ENCODE measurements at places on chromosomes 3 and 15.

DNA sequence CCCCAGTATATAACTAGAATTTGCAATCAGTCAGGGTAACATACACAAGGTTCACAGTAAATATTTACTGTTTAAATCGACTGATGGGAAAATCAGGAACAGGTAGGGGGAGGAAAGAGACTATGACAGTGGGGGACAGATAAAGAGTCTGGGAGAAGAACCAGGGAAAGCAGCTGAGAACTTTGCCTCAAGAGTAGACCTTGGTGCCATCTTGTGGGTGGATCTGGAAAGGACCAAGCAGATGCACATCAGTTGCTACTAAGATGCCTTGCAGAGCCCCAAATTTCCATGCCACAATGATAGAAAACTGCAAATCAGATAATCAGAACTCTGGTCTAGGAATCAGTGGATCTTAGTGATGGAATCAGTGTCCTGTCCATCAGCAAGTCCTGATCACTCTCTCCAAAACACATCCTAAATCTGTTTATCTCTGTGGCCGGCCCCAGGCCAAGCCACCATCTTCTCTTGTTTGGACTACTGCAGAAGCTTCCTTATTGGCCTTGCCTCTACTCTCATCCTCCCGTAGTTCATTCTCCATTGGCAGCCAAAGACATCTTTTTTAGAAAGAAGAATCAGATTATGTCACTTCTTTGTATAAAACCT lies 62.7 kb downstream of the PDE8A start:
- DNase-seq: peak; percentile 33

GRCh38 chr3:29382845-29383244 lies 102.0 kb downstream of the RBMS3 start:
- no peak for DNase-seq

DNA sequence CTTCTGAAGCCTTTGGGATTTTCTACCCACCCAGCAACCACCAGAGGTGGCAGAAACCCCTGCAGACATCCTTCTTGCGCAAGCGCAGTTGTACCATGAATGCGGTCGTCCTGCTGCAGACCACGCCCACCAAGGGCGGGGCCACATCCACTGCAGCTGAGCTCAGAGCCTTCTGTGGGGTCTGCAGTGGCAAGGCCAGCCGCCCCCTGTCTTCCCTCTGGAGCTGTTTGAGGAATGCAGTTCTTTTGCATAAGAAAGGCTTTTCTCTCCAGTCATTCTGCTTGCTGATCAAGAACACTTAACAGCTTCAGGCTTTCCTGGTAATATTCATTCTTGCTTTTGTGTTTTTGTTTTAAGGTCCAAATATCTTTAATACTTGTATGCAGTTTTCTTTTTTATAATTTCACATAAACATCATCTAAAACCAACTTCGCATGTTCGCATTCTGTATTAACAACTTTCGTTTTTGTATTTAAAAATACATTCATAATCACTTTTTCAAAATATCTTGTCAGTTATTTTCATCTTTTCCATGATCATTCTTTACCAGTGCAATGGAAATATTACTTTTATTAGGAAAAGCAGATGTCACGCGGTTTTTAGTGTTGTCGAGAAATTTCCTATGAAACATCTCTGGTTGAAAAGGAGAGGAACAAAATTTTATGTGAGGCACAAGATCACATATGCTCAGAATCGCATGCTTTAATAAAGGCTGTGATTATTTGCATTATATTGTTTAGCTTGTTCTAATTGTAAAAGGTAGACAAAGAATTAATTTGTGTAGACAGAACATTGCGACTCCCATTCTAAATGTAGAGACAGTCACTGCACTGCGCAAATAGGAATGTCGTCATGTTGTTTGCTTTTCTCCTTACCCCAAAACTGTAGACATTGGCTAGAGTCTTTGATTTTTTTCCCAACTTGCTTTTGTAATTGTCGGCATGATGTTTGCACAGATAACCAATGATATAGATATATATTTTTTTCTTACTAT lies 98.1 kb upstream of the SNRPN start:
- DNase-seq: no peak

GRCh38 chr15:79933231-79933630 lies 36.4 kb upstream of the MTHFS start:
- no peak for DNase-seq

DNA sequence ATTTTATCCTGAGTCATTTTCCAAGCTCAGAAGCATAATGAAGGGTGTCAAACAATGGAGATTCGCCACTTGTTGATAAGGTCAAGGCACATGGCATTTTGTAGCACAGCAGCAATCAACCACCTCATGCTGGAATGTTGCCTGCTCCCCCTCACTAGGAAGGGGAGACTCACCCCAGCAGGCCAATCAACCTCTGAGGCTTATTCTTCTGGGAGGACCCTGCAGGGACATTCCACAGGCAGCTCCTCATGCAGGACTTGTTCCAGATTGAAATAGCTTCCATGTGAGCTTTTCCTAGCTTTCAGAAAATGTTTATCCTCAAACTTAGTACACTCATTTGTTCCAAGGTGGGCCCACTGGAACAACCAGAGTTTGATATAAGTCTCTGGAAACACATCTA lies 77.6 kb downstream of the SSR3 start:
- DNase-seq: no peak

- no peak for DNase-seq
Measured at GRCh38 chr3:40437889-40438288, 19.2 kb upstream of the RPL14 start.

DNA sequence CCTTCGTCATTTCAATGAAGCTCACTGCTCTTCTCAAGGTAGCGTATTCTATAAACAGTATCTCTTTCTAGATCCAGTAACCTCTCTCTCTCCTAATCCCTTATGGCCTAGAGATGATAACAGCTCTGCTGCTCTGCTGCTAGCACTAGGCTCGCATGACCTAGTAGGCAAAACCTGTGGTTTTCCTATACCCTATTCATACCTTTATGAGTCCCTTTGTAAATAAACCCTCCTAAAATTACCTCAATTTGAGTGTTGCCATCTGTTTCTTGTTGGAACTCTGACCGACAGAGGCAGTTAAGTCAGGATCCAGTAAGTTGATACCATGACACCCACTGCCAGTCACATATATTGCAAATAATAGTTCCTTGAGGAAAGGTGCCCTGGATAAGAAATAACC lies 7.3 kb downstream of the CCDC14 start:
- DNase-seq: no peak

DNA sequence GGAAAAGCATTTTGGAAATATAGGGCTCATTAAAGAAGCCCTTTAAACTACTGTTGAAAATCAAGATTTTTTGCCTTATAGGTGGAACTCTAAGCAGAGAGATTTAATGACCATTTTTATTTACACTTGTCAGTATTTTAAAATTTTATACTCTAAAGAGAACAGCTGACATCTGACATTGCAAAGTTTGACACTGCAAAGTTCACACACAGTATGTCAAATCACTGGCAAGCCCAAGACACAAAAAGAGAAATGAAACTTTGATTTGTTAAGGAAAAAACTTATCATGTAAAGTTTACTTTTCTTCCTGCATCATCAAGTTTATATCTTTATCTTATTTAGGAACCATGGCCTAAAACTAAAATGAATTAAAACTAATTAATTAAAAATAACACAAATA lies 40.2 kb downstream of the DPH6 start:
- DNase-seq: no peak

All from effector memory CD8-positive, alpha-beta T cell (primary cell).